ENCODE measurements at places on chromosomes 7 and 10.

DNA sequence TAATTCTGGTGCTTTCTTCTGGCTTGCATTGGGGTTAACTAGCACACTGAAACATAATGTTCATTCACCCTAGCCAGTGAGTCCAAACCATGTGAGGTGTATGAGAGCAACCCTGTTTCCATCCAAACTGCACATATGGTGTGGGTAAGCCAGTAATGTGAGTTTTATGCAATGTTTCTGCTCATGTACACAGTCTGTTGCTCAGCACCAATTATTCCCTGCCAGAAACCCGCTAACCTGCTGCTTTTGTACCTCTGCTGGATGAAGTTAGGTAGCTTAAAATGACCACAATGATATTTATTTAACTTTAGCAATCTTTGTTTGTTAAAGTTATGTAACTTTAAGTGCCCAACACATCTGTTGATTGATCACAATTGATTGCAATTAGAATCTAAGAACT, 93.7 kb upstream of the RPA3 start:
- DNase-seq: no peak

DNA sequence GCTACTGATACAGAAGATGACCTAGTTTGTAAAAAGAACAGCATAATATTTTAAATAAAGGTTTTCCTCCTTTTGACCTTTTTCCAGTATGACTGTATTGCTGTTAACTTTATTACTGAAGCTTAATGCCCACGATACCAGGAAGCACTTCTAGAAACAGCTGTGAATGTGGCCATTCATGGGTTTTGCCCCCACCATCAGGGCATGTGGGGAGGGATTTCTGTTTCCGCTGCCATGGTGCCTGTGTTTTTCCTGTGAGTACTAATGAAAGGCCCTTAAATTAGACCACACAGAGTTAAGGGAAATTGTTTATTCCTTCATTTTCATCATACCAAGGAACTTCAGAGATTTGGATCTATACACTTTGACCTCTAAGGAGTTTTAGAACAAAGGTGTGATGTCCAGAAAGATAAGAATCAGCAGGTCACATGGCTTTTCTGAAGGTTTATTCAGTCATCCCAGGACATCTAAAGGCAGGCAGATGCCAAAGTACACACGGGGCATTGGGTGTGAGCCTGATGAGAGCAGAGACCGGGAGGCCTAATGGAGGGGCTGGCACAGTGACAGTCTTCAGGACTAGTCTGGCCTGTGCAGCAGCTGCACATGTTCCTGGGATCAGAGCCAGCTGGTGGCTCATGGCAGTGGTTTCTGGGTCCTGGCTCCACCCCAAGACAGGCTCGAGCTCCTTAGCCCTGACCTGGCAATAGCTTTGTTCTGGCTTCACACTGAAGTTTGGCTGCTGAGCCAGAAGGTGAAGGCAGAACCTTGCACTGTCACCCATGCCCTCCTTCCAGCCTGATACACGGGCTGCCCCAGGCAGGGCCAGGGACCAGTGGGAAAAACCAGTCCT, 190.9 kb downstream of the REEP3 start:
- DNase-seq: no peak

DNA sequence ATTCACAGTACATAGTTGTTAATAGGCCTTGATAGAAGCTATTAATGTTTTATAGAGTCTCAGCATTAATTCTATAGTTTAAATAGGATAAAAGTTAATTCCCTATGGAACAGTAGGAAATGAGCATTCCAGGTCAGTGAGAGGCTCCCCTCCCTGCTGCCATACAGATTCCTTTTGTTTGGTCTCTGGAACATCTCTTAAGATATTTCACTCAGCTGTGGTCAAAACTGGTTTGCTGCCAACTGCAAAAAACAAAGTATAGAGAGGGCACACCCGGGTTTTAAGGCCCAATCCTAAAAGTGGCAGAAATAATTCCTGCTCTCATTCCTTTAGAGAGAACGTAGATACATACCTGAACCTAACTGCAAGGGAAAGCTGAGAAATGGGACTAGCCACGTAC, 51.3 kb downstream of the MDFIC start:
- no peak for DNase-seq

- DNase-seq: no peak
Measured at GRCh38 chr7:151712810-151713125, 164.1 kb downstream of the PRKAG2 start.

GRCh38 chr7:151448261-151449252, 8.6 kb upstream of the CRYGN start:
- peak; percentile 47 for DNase-seq

- DNase-seq: no peak
Measured at GRCh38 chr7:159067576-159068487, 76.8 kb downstream of the VIPR2 start.

- DNase-seq: no peak
Measured at GRCh38 chr7:131109011-131109758, 218.5 kb upstream of the MKLN1 start.

DNA sequence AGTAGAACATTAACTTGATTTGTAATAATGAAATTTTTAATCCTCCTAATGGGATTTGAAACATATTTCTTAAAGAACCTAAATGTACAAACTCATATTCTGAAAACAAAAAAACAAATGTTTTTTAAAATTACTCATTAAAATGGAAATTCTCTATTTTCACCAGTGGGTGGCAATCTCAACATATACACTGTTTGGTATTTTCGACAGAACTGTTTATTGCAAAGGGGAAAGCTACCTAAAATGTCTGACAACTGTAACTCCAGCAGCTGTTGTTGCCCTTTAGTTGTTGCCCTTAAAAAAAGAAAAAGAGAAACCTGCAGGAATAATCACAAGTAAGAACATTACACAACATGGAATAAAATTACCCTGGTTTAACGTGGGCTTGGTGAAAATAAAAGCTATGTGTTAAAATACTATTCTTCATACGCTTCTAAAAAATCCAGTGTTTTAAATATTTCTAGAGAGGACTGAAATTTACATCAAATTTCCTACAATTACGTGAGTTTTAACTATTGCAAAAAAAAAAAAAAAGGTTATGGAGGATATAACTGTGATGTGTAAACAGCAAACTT, 54.5 kb downstream of the COL1A2 start:
- no peak for DNase-seq

GRCh38 chr10:125097409-125098070, 62.8 kb downstream of the CTBP2 start:
- DNase-seq: no peak

DNA sequence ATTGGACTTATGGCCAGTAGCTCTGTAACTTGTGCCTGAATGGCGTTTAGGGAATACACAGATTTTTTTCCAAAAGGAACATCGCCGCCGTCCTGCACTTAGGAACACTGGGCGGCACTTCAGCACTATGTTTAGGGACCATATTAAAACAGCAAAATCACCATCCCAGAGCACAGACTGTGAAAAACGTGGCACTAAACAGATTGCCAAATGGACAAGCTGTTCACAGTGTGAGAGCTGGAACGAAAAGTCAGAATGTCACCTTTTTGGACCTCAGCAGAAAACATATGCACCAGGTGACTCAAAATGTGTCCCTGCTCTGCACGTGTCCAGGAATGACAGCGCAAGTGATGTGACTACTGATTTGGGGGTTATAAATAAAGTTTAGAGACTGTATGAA, 87.9 kb downstream of the ODAD2 start:
- no peak for DNase-seq

- no peak for DNase-seq
Measured at GRCh38 chr7:1058821-1059199, 14.5 kb downstream of the GPR146 start.

- no peak for DNase-seq
Measured at GRCh38 chr10:1141701-1142100, 85.5 kb downstream of the WDR37 start.

DNA sequence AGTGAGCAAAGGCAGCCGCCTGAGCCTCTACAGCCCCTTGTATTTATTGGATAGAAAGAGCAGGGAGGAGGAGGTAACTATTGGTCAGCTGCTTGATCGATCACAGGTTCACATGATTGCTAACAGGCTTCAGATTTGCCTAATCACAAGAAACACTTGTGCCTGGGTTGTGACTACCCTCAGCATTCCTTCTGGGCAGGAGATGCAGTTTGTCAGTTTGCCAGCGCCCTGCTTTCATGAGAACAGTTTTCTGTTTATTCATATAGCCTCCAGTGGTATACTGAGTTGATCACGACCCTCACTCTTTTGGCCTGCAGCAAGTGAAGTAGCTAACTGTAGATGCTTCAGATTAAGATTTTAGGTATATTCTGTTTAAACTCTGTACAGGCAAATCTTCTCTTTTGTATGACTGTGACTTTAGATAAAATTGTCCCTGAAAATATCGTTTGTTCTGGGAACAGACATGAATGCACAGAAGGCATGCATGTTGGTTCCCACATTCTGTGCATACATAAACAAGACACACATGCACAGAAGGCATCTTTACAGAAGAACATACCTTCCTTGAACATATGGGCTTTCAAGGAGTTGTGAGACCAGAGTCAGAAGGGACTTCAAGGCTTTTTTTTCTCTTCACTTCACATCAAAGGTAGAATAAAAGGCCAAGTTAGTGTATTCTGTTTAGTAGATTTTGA, 422.4 kb upstream of the STEAP1 start:
- DNase-seq: no peak

DNA sequence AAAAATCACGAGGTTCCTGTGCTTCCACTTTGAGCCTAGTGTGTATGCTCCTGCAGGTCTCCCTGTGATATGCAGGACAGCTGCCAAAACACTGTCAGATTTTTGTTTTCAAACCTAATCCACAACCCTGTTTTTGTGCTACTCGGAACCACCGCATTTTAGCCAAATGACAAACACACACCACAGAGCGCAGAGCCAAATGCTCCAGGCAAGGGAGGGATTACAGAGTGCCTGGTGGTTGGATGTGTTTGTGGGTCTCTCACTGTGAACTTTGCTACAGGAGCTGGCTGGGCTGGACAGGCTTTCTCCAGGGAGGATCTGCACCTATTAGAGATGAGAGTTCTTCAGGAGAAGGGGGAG, 5.7 kb upstream of the RBM28 start:
- no peak for DNase-seq

- DNase-seq: no peak
Measured at GRCh38 chr7:99191869-99192596, 15.9 kb downstream of the KPNA7 start.

DNA sequence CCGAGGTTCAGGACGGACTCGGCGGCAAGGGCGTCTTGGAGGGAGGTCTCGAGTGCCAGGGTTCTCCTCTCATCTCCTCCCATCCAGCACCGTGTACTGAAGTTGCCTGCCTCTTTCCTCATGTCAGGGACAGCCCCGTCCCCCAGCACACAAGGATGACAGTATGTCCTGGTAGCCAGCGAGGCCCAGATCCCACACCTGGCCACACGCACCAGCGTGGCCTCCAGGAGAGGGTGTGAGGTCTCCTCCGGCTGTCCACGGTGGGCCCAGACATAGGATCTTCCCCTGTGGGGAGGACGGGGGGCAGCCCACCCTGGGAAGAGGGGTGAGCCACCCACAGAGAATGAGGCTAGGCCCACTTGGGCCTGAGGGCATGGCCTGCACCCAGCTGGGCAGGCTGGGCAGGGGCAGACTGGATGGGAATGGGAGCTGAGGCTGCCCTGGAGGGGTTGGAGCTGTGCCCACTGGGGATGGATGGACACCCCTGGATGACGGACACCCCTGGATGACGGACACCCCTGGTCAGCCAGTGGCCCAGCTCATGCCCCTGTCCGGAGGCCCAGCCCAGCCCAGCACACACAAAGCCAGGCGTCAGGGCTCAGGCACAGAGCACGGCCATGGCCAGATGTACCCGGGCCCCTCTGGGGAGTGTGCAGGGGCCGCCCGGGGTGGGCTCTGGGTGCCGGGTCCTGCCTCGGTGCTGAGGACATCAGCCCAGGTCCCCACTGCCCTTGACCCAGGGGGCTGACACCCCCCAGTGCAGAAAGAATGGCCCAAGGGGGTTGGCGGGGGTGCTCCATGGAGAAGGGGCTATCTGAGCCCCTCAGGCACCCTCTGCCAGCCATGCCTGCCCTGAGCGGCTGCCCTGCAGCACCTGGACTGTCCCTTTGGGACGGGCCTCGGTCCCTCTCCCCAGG, 30.9 kb upstream of the CFAP46 start:
- DNase-seq: no peak
